Cardiac septum (tissue), 1 donor: ENCODE measurements at places on chromosomes 4 and X. TPM values are rescaled to one million over a fixed set of nuclear protein-coding genes. Genes with fewer than 3 reads are reported as not detected.

LRPAP1 gene
- total RNA-seq: 275 TPM

- DNase-seq: no peak
Measured at GRCh38 chr4:39729557-39729956, 31.6 kb downstream of the UBE2K start.

RTL3 gene
- total RNA-seq: 0.24 TPM

- DNase-seq: no peak
Measured at GRCh38 chrX:1807301-1807731, 192.5 kb downstream of the ASMT start.

LRCH2 gene
- total RNA-seq: 1.2 TPM

DNA sequence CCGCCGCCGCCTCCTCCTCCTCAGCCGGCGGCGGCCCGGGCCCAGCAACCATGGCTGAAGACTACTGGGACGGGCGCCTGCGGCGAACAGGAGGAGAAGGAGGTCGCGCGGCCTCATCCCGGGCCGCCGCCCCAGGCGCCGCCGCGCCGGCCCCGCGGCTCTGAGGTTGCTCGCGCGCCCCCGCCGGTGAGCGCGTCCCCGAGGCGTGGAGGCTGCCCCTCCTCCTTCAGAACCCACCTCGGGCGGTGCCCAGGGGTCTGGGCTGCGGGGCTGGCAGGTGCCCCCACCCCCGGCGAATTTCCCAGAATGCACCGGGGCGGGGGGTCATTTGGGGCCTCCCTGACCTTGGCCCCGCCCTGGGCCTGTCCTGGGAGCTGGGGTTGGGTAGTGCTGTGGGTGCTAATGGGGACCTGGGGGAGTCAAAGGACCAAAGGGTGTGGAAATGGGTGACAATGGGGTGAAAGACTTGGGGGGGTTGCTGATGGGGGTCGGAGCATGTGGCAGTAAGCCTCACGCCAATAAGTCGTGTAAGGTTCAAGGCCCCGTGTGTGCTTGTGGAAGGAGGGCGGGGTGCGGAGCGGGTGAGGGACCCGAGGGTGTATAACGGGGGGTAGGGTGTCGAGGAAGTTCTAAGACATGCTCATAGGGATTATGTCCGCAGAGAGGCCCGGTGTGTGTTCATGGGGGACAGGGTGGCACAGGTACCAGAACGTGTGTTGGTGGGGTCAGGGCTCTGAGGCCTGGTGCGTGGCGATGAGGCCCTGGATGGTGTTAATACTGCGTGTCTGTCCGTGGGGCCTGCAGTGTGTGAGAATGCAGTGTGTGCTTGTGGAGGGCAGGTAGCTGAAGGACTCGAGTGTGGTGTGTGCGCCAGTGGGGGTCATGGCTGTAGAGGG is 687 bp downstream of the CDK16 start:
- DNase-seq: no peak

- no peak for DNase-seq
Measured at GRCh38 chr4:189787216-189788031, 153.2 kb upstream of the FRG1 start.

GRCh38 chr4:22625311-22625710 is 67.4 kb upstream of the GBA3 start:
- no peak for DNase-seq

DNA sequence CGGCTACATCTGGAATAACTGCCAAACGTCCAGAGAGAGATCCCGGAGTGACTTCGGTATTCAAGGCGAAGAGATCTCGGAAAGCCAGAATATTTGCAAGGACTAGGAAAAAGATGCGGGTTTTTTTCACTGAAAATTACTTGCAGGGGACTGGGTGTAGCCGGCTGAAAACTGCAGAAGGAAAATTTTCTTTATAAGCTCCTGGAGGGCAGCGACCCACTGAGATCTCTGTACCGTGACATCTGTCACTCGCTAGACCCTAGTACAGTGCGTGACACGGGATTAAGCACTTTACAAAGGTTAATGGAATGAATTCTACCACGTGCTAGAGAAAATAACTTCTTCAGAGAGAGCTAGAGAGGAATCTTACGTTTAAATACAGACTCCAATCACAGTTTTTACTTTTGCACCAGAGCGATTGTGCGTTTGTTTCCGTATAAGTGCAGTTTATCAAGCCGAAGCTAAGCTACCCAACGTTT is 1.1 kb upstream of the LCORL start:
- DNase-seq: no peak

GALNT7 gene
- 7.2 TPM for total RNA-seq

DNA sequence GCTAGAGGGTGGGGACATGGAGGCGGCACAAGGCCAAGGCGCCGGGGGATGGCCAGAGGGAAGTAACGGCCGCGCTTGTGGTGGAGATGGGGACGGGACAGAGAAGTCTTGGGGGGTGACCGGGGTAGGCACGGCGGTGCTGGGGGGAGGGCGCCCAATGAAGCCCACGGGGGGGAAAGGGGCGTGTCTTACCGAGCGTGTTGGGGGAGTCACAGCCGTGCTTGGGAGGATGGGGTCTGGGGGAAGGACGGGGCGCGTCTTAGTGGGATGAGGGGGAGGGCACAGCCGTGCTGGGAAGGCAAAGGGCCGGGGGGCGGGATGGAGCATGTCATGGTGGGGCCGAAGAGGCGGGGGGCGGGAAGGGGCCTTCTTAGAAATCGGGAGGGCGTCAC is 952 bp downstream of the ARSD start:
- peak; percentile 88 for DNase-seq

- DNase-seq: no peak
Measured at GRCh38 chrX:40104985-40105834, 7.5 kb upstream of the BCOR start.

PLAC8 gene
- total RNA-seq: 1.2 TPM

DNA sequence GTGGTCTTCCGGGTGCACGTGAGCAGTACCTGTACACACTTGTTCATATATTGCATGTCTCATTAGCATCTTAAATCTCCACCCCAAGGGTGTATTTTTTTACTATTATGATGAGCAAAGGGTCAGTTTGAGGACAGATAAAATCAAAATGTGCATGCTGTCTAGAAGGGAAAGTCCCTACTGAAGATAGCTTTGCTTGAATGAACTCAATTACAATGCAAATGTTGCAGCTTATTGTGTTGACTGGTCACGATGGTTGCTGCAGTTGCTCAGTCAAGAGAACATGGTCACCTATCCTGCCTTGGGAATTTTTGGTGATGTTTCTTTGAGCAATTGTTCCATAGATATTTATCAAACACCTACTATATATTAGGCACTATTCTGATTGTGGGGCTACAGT is 103.8 kb upstream of the MID1IP1 start:
- DNase-seq: no peak

GRCh38 chr4:153809307-153809706 is 20.4 kb upstream of the SFRP2 start:
- DNase-seq: no peak

DNA sequence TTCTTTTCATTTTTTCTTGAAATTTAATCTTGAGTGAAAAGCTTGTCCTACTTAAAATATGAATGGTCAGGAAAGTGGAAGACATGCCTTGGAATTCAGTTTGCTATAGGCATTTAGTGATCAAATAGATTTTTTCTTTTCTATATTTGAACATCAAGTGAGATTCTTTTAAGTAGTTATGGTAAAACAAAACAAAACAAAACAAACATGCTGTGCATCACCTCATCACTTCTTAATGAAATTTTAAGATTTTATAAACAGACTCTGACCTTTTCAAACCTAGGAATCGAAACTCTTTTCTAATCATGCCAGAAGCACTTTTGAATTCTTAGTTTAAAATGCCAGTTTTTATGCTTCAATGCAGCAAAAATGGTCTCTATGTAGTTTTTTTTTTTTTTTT is 62.8 kb downstream of the CNKSR2 start:
- no peak for DNase-seq

CT47A7 gene
- total RNA-seq: not detected

DNA sequence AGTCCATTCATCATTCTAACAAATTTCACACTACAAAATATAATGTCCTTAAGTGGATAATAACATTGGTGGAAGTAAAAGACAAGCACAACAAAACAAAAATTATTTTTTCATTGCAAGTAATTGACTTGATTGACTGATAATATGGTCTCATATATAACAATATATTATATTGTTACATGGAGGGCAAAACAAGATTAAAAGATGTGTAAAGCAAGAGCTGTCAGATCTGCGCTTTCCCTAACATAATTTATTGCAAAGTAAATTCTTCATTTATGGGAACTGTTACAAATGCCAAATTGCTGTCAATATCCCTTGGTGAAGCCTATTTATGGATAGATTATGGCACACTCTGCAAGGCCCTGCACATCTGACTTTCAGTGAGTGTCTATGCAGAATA is 233.6 kb downstream of the PCDH7 start:
- DNase-seq: no peak

- DNase-seq: no peak
Measured at GRCh38 chr4:147060151-147060931, 114.7 kb upstream of the TTC29 start.

SH2D1A gene
- total RNA-seq: 0.19 TPM

GRCh38 chr4:188976644-188977115 is 837.4 kb downstream of the TRIML1 start:
- no peak for DNase-seq

- DNase-seq: no peak
Measured at GRCh38 chr4:150337734-150338133, 244.2 kb upstream of the MAB21L2 start.

- no peak for DNase-seq
Measured at GRCh38 chrX:150268839-150269355, 94.2 kb upstream of the MAMLD1 start.

DNA sequence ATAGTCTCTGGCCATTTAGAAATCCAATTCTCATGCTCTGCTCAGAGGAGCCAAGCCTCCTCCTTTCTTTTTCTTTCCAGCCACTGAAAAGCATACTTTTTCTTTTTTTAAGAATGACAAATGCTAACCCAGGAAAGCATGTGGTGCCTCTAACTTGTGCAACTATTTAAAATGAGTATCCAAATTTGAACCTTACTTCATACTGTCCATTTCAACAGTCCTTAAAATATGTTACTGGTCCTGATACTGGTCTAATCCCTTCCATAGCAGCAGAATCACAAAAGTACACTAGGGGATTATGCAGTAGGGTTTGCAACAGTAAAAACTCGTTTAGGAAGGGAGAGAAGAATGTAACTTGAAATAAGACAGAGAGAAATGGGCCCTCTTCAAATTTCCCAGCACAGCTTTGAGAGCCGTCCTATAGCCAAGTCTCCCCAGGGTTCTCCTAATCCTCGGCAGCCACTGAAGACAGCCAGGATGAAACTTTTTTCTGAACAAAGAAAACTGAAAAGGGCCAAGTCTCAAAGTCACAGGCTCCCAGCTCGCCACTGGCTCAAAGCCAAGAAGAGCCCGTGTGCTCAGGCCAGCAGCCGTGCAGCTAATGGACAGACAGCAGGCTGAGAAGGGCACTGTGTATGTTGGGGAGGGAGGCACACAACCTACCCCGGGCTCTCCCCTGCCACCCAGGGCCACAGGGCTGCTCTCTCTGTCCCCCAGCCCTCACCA is 39.5 kb downstream of the GPC4 start:
- DNase-seq: no peak

- no peak for DNase-seq
Measured at GRCh38 chr4:78722320-78722719, 53.8 kb upstream of the BMP2K start.

DNA sequence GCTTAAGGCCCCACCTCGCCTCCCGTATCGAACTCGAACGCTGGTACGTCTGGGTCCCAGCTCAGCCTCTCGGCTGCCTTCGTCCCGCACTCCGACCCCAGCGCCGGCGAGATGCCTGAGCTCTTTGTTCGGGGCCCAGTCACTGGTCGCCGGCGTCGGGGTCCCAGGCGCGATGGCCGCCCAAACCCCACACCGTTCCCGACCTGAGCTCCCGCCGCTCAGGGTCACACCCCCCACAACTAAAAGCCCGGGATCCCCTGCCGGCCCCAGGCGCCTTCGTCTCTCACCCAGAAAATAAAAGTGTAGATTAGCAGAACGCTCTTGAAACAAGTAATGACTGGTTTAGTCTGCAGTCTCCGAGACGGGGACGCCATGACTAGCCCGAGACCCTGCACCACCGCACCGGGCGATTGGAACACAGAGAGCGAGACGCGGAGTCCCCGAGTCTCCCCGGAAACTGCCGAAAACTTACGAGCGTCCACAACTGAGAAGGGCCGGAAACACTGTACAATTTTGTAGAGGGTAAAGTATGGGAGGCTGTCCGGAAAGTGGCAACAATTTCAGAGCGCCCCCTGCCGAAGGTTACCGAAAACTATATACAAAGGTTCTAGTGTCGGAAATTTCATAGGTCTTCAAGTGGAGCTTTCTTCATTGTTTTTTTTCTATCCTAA is at the start of gene TSPAN6:
TSPAN6 (minus strand) TSS at position 486 of the 671 bp plus-strand sequence; CDS start at position 374, 112 bp downstream.
- peak; percentile 81 for DNase-seq

PIR gene
- total RNA-seq: 15.7 TPM

SMR3B gene
- total RNA-seq: not detected

LPAR4 gene
- 0.40 TPM for total RNA-seq

GRCh38 chr4:48015216-48015615 is 1.3 kb downstream of the CNGA1 start:
- no peak for DNase-seq

DNA sequence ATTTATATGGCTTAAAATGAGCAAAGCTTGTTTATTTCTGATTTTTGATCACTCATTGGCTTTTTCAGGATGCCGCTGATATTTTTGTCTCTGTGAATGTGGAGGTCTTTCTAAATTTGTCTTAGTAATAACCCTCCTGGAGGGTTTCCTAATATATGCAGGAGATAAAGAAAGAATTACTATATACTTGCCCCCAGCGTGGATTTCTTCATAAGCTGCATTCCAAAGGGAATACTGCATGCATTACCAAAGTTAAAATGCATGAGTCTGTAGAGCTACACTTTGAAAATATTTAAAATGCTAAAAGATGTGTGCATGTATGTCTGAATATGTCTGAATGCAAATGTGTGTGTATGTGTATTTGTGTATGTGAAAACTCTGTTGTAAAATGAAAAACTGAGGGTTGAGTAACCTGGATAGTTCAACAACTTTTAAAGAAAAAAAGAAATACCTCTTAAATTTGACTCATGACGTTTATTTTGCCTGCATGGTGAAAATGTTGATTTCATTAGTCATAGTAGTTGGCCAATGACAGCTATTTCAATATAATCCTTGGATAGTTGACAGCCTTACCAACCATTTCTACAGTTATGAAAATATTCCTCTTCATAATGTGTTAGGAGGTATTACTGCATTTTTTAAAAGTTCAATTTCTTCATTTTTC is 113.2 kb upstream of the ZNF827 start:
- no peak for DNase-seq

MAGEA6 gene
- total RNA-seq: not detected

EDA gene
- 5.9 TPM for total RNA-seq

GPR82 gene
- not detected for total RNA-seq

- DNase-seq: no peak
Measured at GRCh38 chr4:24805067-24805466, 9.7 kb downstream of the SOD3 start.

PSMD10 gene
- 22.1 TPM for total RNA-seq

DNA sequence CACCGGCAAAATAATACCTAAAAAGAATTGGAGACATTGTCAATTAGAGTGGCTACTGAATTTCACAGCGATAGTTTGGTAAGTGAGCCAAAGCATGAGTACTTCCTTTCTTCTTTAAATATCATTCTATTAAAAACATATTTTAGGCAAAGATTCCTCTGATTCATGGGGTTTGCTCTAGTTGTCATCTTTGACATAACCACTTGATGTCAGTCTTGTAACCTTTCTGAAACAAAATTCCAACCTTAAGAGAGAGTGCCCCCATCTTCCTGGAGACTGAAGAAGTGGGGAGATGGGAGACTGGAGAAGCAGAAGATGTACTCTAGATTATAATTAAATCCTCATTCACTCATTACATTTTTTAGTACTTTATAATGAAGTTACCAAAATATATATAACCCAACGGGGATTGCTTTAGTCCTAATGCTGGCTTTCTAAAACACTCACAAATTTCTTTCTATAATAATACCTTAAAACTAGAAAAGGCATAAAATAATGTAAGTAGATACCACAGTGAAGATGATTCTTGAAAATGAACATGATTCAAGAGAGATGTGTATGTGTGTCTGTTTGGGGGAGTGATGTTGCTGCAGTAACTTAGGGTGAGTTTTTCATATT is 96.4 kb downstream of the EMCN start:
- no peak for DNase-seq
